ENCODE measurements at places on chromosomes 2 and 18. TPM values are rescaled to one million over a fixed set of nuclear protein-coding genes. Genes with fewer than 3 reads are reported as not detected.

The DSG1 gene
- not detected for total RNA-seq

The RAB11FIP5 gene
- total RNA-seq, result 4.3 TPM

The DNMT3A gene
- total RNA-seq, result 77.9 TPM

The GKN1 gene
- total RNA-seq, result not detected

The SMYD1 gene
- total RNA-seq, result not detected

The VWA3B gene
- total RNA-seq, result not detected
